IPS DF 19.7 (cell line): ENCODE measurements at places on chromosomes 7 and 10.

GRCh38 chr10:79316671-79317431 lies 30.4 kb upstream of the PPIF start:
- DNase-seq, result no peak

- no peak for DNase-seq
Measured at GRCh38 chr7:40799493-40800403, 664.9 kb downstream of the SUGCT start.

DNA sequence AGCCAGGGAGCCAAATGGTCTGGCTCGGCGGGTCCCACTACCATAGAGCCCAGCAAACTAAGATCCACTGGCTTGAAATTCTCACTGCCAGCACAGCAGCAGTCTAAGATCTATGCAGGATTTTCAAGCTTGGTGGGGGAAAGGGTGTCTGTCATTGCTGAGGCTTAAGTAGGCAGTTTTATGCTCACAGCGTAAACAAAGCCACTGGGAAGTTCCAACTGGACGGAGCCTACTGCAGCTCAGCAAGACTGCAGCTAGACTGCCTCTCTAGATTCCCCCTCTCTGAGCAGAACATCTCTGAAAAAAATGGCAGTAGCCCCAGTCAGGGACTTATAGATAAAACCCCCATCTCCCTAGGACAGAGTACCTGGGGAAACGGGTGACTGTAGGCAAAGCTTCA lies 277.6 kb upstream of the PHF14 start:
- no peak for DNase-seq

DNA sequence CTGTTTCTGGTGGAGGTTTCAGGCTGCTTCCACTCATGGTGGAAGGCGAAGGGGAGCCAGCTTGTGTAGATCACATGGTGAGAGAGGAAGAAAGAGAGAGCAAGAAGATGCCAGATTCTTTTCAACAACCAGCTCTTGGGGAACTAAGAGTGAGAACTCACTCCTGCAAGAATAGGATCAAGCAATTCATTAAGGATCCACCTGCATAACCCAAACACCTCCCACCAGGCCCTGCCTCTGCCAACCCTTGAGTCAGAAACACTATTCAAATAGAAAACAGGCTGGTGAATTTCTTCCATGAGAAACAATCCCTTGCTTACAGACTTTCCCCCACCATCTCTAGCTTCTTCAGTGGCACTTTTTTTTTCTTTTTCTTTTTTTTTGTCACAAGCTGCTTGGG lies 317.2 kb downstream of the GPR158 start:
- DNase-seq, result no peak

GRCh38 chr7:35685781-35686180 lies 9.2 kb downstream of the HERPUD2 start:
- DNase-seq, result no peak

DNA sequence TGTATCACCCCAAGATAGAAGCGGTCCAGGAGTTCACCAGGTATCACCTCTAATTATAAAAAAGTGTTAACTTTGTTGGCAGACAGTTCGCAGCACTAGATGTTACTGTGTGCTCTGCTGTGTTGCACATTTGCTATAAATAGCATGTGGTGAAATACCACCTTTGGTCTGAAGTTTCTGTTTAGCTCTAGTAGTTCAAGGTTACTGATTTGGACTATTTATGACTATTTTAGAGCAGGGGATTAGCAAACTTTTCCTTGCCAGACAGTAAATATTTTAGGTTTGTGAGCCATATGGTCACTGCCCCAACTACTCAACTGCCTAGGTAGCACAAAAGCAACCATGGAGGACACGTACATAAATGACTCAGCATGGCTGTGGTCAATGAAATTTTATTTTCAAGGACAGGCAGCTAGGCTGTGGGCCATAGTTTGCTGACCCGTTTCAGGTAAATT lies 16.5 kb downstream of the DENND10 start:
- no peak for DNase-seq

DNA sequence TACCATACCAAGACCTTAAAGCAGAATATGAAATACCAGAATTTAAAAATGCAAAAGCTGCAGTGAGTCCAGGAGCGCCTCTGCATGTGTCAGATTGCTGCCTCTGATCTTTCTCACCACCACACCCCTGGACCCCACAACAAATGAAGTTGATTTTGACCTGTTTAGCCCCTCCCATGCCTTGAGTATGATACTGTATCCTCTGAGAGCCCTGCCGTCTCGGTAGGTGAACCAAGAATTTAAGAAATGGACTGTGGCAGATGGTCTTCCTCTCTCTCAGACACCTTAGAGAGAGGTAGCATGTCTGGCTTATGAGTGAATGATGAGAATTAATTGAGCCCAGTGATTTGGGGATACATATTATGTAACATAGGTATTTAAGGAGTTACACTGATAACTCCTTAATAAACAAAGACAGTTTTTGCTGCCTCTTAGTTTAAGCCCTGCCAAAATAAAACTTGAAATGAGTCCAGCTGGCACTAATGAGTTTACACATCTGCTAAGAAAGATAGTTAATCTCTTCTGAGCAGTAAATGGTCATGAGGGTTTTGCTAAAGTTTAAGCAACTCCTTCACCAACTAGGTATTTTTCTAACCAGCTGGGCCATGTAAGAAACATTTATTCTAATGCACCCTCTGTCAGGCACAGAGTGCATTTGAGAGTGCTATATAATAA lies 4.5 kb upstream of the TFPI2 start:
- no peak for DNase-seq

- no peak for DNase-seq
Measured at GRCh38 chr7:120028636-120029035, 244.3 kb upstream of the KCND2 start.

DNA sequence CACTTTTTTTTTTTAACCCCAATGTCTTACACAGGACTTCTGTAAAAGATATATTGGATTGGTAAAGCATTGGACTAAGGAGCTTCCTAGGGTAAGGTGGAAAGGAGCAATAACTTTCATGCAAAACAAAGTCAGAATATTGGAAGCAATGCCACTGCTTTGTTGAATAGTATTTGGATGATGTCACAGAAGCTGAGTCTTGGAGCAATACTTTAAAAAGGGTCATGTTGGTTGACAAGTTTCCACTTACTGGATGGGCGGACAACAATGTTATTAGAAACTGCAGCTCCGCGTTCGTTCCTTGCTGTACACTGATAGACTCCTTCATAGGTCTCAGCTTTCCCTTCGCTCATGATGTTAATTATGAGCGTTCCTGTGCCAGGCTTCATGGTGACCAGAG lies 101.9 kb upstream of the LAMB4 start:
- no peak for DNase-seq

DNA sequence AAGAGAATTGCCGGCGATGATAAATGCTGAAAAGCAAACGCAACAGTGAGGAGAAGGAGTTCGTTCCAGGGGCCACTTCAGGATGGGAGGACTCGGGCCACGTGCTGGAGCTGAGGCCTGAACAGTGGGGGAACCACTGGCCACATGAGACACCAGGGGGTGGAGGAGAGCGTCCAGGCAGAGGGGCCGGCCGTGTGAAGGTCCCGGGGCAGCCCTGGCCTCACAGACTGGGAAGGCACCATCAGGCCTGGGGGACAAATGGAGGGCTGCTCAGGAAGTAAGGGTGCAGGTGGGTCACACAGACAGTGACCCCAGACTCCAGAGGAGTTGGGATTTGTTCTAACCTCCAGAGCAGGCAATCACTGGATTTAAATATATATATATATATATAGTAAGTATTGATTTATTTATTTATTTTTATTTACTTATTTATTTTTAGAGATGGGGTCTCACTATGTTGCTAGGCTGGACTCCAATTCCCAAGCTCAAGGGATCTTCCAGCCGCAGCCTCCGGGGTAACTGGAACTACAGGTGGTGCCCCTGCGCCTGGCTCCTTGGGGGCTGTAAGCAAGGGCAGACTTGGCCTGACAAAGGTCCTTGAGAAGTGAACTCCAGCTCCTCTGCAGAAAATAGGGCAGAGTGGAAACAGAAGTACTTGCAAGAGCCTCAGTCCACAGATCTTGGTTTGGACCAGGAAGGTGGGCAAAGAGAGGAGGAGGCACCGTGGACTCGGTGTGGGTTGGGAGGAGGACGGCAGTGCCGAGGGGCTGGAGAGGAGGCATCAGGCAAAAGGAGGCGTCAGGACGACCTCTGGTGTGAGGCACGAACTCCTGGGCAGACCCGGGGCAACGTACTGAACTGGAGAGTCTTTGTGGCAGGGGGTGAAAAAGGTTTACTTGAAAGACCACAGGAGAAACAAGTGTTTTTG lies 57.3 kb downstream of the TCERG1L start:
- DNase-seq, result no peak

GRCh38 chr10:116210588-116211346 lies 62.2 kb downstream of the GFRA1 start:
- DNase-seq, result no peak

GRCh38 chr7:99014113-99014985 lies 129.6 kb downstream of the SMURF1 start:
- no peak for DNase-seq

DNA sequence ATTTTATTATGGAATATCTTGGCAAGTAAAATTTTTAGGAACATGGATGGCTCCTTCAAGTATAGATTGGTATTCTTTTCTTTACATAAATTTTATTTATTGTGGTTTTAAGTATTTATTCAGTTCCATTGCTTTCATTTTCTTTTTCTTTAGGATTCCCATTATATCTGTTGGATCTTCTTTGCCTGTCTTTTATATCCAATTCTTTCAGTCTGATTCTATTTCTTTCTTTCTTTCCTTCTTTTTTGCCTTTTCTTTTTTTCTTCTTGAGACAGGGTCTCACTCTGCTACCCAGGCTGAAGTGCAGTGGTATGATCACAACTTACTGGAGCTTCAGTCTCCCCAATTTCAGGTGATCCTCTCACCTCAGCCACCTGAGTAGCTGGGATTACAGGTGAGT lies 74.2 kb upstream of the GLI3 start:
- no peak for DNase-seq

DNA sequence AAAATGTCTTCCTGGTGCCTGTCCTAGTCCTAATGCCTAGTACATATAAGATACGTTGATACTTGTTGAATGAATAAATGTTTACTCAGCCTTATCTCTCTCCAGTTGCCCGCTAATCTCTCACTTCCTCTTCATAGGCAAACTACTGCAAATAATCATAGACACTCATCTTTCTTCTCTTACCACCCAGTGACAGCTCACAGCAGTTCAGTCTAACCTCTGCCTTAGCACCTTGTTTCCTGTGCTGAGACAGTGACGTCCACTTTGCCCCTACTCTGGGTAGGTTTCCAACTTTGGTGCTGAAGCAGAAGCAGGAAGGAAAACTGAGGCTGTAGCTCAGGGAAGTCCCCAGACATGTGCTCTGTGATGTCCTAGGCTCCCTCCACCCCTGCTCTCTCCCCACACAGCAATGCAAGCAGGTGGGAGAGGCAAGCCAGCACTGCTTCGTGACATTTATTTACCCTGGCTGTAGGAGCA lies 45.5 kb upstream of the RHOBTB1 start:
- DNase-seq, result no peak

DNA sequence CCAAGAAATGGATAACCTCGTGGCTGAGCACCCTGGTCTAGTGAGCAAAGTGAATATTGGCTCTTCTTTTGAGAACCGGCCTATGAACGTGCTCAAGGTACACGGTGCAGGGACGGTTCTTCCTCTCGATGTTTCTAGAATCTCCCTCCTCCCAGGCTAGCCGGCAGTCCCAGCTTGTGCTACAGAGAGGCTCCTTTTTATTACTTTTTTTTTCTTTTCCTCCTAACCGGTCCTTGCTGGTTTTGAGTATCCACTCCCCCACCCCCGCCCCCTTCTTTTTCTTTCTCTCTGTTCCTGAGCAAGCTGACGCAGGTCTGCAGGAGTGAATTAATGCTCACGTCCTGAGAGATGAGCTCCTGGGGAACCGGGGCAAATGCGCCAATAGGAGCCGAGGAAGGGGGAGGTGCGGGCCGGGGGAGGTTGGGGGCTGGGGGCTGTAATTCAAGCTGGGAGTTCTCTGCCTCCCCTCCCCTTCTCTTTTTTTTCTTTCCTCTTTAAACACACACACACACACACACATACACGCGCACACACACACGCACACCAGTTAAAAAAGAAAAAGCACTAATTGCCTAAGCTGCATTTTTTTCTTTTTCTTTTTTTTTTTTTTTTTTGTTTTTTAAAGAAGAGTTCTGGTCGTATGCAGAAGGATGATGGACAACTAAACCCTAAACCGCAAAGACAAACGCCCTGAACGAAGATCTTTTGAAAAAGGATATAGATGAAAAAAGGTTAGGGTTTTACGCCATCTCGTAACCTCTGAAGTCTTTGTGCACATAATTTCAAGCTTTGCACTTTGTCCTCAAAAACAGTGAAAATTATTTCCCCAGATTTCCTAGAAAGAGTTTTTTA lies 6.6 kb downstream of the CPA2 start:
- peak; percentile 94 for DNase-seq

DNA sequence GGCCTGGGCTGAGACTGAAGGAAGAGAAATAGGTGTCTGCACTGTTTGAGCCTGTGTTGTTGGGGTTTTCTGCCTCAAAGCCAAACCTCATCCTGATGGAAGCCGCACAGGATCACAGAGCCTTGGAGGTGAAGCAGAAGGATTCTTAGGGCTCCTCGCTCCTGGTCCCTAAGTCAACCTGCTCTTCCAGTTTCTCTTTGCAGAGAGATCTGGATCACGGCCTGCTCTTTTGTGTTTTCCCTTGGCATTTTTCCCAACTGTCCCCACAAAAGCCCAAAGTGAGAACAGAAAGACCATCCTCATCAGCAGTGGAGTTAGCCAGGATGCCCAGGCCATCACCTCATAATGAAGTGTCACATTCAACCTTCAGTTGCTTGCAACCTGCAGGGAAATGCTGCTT lies 20.3 kb upstream of the PPIA start:
- DNase-seq, result no peak

DNA sequence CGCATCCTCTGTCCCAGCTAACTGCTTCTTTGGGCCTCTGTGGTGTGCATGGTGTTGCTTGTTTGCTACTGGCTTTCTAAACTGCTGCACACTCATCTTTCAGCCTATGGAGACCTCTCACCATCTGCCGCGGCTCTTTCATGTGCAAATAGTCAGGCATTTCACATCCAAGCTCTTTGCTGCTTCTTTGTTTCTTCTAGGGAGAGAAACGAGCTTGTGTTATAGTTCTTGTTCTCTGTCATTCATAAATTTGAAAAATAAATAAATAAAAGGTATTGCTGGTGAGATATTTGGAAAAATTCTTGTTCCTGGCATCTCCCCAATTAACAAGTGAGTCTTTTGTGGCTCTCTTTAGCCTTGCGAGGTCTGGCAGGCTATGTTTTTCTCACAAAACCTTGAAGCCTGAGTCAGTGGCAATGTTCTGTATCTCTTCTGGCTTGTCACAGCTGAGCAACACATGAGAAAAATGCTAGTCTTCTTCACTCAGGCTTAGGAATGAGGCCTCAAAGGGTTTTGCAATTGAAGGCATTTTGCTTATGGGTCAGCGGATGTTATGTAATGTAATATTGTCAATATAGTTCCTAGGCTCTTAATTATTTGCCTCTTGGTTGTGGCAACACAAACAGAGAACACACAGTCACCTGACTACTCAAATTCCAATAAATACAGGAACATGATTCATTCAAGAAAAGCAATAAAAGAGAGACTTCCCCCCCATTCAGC lies 274.0 kb downstream of the FRMD4A start:
- peak; percentile 20 for DNase-seq

GRCh38 chr10:126417220-126417825 lies 29.0 kb upstream of the ADAM12 start:
- DNase-seq, result no peak
